ENCODE measurements at places on chromosomes 4 and X.

- DNase-seq: no peak
Observed at GRCh38 chr4:15425520-15425919, 2.3 kb upstream of the C1QTNF7 start.

DNA sequence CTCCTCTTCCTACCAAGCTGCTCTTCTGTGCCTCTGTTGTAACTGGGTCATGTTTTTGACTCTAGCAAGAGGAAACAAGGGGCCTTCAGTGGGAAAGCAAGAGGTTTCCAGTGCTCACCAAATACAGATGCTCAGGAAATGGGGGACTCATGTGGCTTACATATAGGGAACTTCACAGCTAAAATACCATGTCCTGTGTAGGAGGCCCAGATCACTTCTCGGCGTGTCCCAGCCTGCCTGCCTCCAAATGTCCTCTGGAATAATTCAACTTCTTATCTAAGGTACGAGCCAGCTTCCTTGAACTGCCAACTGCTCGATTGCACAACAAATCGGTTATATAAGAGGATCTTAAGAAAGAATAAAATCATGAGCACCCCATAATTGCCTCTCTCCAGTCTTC lies 161.3 kb downstream of the KIT start:
- no peak for DNase-seq

GRCh38 chrX:49082271-49082871 lies 2.7 kb upstream of the WDR45 start:
- no peak for DNase-seq

- peak; percentile 71 for DNase-seq
Observed at GRCh38 chr4:30721185-30722091, 1.3 kb downstream of the PCDH7 start.

DNA sequence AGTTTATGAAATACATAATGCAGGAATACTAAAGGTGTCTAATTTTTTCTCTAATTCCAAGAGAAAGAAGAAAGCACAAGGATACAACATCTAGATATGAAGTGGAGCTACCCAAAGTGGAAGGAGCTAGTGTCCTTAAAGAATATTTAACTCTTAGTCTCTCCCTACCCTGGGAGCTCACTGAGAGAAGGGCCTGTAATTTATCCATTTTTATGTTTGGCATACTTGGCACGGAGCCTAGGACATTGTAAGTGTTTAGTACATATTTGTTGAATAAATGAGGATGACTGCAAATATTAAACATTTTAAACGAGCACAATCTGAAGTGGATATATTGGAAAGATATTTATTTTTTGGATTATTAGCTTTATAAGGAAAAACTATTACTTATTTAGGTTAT lies 674.8 kb downstream of the IQCM start:
- no peak for DNase-seq
